SK-MEL-5 (cell line): ENCODE measurements at places on chromosomes 12 and 14. TPM values are rescaled to one million over a fixed set of nuclear protein-coding genes. Genes with fewer than 3 reads are reported as not detected.

DNA sequence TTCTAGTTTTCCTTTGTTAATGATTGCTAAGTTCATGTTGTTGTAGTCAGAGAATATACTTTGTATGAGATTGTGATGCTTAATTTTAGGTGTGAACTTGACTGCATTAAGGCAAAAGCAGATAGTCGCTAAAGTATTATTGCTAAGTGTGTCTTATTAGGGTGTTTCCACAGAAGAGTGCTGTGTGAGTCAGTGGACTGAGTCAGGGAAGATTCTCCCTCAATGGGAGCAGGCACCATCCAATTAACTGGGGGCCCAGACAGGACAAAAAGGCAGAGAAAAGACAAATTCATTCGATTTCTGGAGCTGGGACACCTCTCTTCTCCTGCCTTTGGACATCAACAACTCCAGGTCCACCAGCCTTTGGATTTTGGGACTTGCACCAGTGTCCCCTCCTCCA is 48.5 kb downstream of the BAZ1A start:
- DNase-seq = no peak

The RFX4 gene
- total RNA-seq = not detected in 2 replicates

GRCh38 chr12:8867786-8868185 is 45.4 kb downstream of the A2ML1 start:
- no peak for DNase-seq

DNA sequence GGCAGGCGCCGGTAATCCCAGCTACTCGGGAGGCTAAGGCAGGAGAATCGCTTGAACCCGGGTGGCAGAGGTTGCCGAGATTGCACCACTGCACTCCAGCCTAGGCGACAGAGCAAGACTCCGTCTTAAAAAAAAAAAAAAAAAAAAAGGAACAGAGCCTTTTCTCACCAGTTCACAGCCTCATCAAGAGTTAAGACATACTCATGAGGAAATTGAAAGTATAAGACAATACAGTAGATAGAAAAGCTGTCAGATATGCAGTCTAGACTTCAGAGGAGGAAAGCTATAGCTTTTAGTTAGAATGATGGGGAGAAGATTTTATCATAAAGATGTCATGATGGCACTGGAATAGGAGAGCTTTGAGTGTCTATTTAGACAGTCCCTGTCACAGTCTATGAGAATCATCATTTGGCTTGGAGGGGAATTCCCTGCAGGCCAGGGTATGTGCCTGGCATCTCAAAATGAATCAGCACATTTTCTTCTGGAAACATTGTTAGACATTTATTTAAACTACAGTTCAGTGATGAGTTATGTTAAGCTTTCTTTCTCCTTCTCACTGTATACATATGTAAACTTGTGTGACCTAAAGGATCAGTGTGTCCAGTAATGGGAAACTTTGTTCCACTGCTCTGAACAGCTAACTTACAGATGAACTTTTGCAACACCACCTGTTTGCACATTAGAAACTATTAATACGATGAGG is 2.9 kb upstream of the RAB35 start:
- no peak for DNase-seq

- DNase-seq = no peak
Observed at GRCh38 chr12:89250213-89250612, 102.1 kb downstream of the DUSP6 start.

- DNase-seq = no peak
Observed at GRCh38 chr12:9742661-9743060, 9.8 kb upstream of the CLECL1 start.

GRCh38 chr14:91108941-91109611 is 4.8 kb upstream of the DGLUCY start:
- DNase-seq = no peak

The KIAA0586 gene
- 25.8 and 31.0 TPM in 2 replicates for total RNA-seq

GRCh38 chr14:52824462-52824861 is 33.1 kb upstream of the GNPNAT1 start:
- DNase-seq = no peak

DNA sequence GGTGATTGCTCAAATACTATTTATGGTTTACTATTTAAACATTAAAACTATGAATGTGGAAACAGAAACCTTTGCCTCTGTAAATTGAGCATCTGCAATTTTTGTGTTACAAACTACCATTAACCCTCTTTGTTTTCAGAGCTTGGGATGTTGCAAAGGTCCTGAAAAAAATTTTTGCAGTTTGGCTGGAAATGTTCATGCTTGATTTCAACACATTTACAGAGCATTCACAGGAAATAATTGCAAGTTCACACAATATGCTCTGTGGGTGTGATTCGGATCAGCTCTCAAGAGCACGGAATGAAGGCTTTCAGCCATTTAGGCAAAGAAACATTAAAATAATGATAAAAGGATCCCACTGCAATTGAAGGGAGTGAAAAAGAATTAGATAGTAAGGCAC is 232.9 kb downstream of the ATP23 start:
- no peak for DNase-seq

The ITGA5 gene
- total RNA-seq = 19.2 and 22.6 TPM in 2 replicates

The CCND2 gene
- 1.2 TPM in 2 replicates for total RNA-seq

The INHBC gene
- not detected in 2 replicates for total RNA-seq

- no peak for DNase-seq
Observed at GRCh38 chr12:4041187-4041885, 168.1 kb upstream of the PARP11 start.

The NOVA1 gene
- total RNA-seq = 1.0 and 2.2 TPM in 2 replicates

GRCh38 chr12:48924617-48925303 is 532 bp downstream of the FKBP11 start:
- peak; percentile 16 for DNase-seq

- DNase-seq = no peak
Observed at GRCh38 chr14:71783088-71783487, 149.1 kb upstream of the RGS6 start.

- no peak for DNase-seq
Observed at GRCh38 chr12:50786498-50787231, 22.8 kb downstream of the ATF1 start.

DNA sequence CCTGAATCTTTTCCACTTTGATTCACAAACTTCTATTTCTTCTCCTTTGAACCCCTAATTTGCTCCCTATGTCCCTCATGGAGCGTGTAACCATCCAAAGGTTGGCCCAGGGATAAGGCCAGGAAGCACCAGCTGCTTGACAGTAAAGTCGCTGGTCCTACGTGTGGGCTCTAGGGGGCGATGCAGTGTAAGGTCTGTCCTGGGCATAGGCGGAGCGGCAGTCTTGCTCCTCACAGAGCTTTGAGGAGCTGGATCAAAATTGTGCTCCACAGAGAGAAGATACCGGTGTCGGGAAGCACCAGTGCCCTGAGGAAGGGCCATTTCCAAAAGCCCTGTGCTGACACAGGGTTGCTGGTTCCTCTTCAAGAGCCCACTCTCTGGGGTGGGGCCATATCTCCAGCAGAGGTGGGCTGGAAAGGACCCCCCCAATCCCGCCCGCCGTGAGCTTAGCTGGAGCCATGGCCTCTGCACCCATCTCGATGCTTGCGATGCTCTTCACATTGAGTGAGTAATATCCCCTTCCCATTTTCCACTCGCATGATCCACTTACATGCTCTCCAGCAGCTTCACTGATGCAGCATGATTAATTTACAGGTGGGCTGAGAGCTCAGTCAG is 49.9 kb upstream of the OR4E1 start:
- peak; percentile 70 for DNase-seq

The LBHD2 gene
- total RNA-seq = not detected in 2 replicates

The TOX4 gene
- total RNA-seq = 21.2 and 23.8 TPM in 2 replicates

DNA sequence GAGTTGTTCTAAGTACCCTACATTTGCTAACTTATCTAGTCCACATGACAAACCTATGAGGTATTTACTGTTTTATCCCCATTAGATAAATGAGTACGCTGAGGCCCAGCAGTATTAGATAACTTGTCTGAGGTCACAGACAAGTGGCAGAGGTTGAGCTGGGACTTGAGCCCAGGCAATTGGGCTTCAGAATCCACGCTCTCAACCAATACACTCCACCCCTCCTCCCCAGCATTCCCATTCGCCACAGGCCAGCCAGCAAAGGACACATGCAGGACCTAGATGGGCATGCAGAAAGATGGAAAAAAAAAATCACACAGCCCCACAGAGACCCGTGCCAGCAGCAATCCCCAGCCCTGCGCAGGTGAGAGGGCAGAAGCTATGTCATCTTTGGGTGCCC is 12.4 kb downstream of the HDAC7 start:
- no peak for DNase-seq

DNA sequence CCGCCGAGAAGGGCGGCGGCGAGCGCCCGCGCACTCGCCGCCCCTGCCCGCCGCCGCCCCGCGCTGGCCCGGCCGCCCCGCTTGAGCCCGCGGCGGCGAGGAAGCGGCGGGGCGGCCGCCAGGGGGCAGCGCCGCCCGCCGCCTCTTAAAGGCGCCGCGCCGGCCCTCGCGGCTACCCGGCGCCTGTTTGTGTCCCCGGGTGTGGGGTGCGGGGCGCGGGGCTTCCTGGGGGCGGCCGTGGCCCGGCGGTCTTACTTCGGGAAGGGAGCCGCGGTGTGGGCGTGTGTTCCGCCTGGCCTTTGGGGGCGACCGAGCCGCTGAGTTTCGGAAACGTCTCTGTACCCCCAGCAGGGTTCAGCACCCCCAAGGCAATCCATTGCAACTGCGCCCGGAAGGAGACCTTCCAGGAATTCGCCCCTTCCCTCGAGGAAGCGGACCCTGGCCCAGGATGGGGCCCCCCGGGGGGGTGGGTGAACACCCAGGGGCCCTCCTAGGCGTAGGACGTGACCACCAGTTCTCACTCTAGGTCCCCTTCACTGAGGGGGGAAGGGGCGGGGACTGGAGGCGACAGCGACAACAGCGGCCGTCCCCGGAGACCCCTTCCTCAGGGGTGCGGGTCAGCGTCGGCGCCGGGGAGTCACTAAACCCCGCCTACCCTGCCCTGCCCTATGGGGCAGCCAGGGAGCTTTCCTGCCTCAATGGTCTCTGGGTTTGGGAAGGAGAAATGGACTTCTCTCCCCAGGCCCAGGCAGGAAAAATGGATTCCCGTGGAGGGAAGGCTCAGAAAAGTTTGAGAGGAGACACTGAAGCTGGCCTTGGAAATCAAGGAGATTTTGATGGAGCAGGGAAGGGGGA is at the start of gene ITPK1:
Gene ITPK1, minus strand, starts transcription at position 105 of the 855 bp plus-strand sequence. CDS start 762 bp downstream, outside the sequence.
- peak; percentile 56 for DNase-seq

The MYRFL gene
- not detected in 2 replicates for total RNA-seq

GRCh38 chr12:115095073-115095748 is 411.2 kb upstream of the TBX3 start:
- no peak for DNase-seq

- peak; percentile 91 for DNase-seq
Observed at GRCh38 chr12:54216797-54217661, 28.2 kb upstream of the SMUG1 start.

The BDKRB2 gene
- not detected in 2 replicates for total RNA-seq

DNA sequence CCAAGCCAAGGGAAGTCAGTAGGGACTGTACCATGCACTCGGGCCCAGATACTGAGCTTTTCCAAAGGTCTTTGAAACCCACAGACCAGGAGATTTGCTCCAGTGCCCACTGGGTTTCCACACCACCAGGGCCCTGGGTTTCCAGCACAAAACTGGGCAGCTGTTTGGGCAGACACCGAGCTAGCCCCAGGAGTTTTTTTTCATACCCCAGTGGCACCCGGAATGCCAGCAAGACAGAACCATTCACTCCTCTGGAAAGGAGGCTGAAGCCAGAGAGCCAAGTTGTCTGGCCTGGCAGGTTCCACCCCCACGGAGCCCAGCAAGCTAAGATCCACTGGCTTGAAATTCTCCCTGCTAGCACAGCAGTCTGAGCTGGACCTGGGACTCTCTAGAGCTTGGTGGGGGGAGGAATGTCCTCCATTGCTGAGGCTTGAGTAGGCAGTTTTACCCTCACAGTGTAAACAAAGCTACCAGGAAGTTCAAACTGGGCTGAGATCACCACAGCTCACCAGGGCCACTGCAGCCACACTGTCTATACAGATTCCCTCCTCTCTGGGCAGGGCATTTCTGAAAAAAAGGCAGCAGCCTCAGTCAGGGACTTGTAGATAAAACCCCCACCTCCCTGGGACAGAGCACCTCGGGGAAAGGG is 793.7 kb downstream of the RPS29 start:
- DNase-seq = no peak

DNA sequence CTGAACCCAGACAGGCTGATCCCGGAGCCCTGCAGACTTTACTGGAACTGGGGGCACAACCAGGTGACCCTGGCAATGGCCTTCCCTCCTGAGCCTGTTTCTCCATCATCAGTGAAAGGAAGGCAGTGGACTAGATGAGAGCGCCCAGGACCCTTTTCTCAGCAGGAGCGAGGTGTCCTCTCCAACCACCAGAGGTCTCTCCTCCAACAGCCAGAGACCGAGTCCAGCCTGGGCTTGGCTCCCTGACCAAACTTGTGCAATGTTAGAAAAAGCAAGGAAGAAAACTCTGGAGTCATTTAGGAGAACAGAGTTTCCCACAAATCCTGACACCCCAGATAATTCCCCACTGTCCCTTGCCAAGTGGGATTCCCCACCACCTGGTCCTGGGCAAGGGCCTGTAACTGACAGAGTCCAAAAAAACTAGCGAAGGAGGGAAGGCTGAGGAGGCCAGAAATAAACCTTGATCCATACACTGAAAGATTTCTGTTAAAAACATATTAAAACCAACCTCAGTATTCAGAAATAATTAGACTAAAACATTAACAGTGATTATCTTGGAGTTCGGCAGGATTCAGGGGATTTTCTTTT is 9.0 kb downstream of the RPS6KL1 start:
- peak; percentile 83 for DNase-seq

DNA sequence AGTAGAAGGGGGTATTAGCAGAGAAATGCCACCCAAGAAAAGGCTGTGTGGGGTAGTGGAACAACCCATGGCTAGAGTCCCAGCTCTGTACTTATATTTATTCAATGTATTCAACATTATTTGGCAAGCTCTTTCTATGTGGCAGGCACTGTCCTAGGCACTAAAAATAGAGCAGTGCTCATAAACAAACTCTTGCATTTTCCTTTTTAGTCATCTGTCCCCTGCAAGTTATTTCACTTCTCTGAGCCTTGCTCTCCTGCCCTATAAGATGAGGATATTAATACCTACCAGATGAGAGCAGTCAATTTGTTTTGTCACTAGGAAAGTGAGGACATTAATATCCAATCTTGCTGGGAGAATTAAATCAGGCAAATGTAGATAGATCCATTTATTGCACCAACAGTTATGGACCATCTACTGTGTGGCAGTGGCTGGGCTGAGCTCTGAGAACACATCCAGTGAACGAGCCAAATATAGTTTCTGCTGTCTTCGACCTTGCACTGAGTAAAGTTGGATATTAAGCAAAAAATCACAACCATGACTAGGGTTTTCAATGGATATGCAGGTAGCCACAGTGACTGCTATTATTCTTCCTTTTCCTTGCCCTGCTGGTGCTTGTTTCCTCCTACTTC is 314.3 kb upstream of the TBX3 start:
- DNase-seq = no peak

- DNase-seq = no peak
Observed at GRCh38 chr14:97295108-97295710, 498.0 kb downstream of the VRK1 start.

GRCh38 chr12:11130382-11130781 is 4.1 kb downstream of the TAS2R30 start:
- DNase-seq = no peak

DNA sequence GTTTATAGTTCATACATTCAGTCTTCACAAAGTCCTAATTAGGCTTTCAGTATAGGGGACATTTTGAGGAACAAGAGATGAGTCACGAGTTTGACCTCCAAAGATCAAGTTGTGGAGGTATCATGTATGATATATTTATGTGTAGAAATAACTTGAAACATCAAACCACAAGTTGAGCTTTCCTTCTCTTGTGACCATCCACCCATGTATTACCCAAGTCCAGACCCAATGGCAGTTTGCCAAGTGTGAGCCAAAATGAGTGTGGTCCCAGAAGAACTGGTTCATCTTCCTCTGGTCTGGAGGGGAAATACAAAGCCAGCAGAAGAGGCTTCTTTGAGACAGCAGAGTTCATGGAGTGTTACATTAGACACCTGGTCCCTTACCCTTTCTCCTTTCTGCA is 104.9 kb downstream of the ATP23 start:
- DNase-seq = no peak
